Pericardium fibroblast (primary cell): ENCODE measurements at places on chromosomes 3 and 15. TPM values are rescaled to one million over a fixed set of nuclear protein-coding genes. Genes with fewer than 3 reads are reported as not detected.

Gene GOLGB1
- total RNA-seq = 21.5 and 34.5 TPM in 2 replicates

Gene SLC24A5
- total RNA-seq = not detected in 2 replicates

Gene PEAK1
- total RNA-seq = 44.0 and 55.2 TPM in 2 replicates

Gene PPIB
- 535 and 996 TPM in 2 replicates for total RNA-seq

Gene PLCD1
- 29.1 and 33.1 TPM in 2 replicates for total RNA-seq

Gene CPA3
- total RNA-seq = not detected in 2 replicates

Gene COL8A1
- total RNA-seq = 113 and 215 TPM in 2 replicates

Gene CLDN11
- 257 and 430 TPM in 2 replicates for total RNA-seq

Gene IGF2BP2
- 69.7 and 79.2 TPM in 2 replicates for total RNA-seq
